ENCODE measurements at places on chromosomes 7 and 10.

- no peak for DNase-seq
These were observed 34.6 kb downstream of the PLXNA4 start for GRCh38 chr7:132541656-132542055.

DNA sequence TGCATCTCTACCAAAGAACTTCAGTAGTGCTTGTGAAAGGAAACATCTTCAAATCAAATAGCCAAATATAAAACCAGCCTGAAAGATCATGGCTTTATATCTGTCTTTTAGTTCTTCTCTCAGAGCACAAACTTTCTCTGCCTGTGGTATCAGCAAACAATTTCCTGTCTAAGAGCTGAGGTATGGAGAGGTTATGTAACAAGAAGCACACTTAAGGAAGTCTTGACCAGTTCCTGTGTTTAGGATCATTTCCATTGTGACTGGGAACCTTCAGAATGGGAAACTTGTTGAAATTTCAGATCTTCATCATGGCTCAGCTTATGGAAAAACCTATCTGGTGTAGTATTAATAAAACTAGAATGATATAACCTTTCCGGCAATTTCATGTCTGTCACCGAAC, 148.8 kb downstream of the MBL2 start:
- no peak for DNase-seq

DNA sequence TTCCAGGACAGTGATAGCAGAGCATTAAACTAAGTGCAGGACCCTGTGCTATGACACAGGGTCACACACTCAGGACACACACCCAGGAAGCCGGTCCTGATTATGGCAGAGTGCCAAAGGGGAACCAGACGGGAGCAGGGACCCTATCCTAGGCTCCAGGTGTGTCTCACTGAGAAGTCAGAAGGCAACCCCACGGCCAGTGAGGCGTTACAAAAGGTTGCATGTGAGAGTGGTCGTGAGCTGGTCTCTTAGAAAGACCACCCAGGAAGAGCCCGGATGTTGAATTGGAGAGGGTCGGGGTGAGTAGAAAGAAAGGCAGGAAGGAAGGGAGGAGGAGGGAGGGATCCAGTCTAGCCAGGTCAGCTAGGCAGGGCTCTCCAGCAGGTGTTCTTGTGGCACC, 31.0 kb downstream of the FRMPD2 start:
- no peak for DNase-seq

- no peak for DNase-seq
These were observed 287.9 kb upstream of the PODXL start for GRCh38 chr7:131844369-131844768.

DNA sequence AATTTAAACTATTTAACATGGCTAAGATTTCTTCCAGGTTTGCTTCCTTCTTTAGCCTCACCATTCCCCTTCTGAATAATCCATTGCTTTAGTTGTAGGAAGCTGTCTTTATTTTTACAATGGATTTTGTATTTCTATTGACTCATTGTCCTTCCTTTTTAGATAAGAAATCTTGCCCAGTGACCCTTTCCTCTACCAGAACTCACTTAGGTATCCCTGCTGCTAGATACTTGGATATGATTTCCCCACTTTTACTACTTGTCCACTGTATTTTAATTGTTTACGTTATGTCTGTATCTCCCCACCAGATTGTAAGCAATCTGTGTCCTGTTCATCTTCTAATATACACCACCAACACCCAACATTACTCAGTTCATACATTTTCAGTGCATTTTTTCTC, 47.7 kb upstream of the MDFIC start:
- no peak for DNase-seq

DNA sequence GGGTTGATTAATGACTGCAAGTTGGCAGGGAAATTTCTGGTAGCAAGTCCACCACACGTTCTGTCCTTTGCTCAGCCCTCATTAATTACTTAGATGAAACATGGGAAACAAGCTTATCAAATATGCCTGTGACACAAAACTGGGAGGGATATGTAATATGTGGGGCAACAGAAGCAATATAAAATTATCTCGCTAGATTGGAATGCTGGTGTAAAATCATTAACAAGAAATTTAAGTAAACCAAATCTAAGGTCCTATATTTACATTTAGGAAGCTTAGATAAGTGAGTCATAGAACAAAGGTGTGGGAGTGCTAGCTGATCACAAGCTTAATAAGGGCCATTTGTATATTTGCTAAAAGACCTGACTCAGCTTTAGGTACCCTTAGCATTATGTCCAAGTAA, 23.5 kb downstream of the TRPV5 start:
- DNase-seq, result no peak

- DNase-seq, result peak; percentile 50
These were observed 256.7 kb downstream of the AGMO start for GRCh38 chr7:15305002-15305600.

DNA sequence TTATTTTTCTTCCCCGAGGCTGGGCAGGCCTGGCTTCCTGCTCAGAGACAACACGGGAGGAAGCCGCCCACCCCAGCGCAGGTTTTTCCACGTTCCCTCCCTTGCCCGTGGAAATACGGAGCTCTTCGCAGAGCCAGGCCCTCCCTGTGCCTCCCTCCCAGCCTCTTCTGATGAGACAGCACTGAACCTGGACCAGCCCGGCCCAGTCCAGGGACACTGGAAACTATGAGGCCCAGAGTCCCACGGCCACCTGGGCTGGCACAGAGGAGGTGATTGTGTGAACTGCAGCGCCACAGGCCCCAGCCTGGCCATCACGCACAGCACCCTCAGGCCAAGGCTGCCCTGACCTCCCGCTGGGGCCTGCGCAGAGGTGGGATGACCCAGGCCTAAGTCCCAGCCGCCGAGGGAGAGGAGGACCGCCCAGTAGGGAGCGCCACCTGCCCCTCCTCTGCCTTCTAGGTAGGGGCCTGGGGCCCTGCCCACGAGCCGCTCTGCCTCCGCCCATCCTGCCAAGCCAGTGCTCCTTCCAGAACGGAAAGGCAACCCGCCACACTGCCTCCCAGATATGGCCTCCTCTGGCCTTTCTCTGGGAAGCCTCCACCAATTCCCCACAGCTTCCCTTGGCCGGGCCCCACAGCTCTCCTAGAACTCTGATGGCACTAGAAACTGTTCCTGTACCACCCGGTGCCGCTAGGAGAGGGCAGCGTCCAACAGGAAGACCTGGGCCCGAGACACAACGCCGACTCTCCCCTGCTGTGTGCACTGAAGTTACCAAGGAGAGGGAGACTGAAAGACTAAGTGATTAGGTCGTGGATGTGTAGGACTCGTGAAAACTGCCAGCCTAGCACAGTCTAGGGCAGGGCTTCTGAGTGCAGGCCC, 57.2 kb downstream of the PROSER2 start:
- no peak for DNase-seq

DNA sequence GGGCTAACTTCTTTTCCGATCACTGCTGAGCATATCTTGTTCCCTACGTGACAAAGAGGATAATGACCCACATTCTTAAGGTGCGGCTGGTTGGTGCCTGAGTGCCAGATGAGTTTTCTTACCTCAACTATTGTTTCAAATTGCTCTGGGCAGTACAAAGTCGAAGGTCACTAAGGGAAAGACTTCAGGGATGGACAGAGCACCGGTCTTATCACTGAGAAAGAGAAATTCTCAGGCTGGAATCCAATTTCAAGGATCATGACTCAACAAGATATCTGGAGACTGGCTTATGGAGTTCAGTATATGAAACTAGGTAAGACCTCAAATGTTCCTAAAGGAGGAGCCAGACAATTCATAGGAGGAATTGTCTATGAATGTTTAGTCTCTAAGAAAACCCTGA, 780.3 kb downstream of the SUGCT start:
- no peak for DNase-seq

DNA sequence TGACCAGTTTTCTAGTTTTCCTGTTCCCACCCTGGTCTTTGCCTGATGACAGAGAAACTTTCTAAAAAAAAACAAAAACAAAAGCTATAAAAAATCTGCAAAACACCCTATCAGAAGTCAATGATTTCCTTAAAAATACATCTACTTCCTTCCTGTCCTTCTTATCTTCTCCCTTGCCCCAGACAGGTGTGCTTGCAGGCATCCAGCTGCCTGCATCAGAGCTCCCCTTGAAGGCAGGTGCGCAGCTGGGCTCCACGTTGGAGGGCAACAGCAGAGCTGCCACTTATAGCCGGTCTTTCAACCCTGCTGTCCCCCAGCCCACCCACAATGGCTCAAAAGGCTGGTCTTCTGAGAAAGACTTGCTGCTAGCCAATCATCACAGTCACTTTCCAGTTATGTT, 29.8 kb downstream of the UBE2D4 start:
- DNase-seq, result no peak

DNA sequence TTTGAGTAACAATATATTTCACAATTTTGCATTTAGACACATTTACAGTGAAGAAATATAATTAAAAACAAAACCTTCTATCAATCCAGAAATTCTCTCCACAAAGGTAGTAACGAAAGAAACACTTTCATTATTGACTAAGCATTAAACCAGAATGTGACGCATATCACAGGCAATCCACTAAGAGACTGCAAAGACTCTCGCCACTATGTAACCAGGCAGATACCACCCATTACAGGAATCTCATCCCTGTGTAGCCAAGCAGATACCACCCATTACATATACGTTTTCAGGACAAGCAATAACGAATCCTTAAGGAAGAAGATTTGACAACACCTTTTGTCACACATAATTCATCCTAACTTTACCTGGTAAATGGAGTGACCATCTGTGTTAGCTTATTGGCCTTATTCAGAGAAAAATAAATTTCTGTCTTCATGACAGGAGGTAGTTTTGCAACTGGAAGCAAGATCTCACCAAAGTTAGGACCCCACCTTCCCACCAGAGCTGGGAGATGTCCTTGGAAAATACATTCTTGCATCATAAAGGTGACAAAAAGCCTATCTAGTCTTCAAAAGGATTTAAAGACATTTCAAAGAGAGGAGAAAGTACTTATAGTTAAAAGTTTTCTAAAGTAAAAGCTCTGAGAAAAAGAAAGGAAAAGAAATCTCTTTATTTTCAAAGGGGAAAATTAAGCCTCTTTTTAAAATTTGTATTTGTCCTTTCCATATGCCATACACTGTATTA, 30.8 kb downstream of the LRRC17 start:
- DNase-seq, result no peak

DNA sequence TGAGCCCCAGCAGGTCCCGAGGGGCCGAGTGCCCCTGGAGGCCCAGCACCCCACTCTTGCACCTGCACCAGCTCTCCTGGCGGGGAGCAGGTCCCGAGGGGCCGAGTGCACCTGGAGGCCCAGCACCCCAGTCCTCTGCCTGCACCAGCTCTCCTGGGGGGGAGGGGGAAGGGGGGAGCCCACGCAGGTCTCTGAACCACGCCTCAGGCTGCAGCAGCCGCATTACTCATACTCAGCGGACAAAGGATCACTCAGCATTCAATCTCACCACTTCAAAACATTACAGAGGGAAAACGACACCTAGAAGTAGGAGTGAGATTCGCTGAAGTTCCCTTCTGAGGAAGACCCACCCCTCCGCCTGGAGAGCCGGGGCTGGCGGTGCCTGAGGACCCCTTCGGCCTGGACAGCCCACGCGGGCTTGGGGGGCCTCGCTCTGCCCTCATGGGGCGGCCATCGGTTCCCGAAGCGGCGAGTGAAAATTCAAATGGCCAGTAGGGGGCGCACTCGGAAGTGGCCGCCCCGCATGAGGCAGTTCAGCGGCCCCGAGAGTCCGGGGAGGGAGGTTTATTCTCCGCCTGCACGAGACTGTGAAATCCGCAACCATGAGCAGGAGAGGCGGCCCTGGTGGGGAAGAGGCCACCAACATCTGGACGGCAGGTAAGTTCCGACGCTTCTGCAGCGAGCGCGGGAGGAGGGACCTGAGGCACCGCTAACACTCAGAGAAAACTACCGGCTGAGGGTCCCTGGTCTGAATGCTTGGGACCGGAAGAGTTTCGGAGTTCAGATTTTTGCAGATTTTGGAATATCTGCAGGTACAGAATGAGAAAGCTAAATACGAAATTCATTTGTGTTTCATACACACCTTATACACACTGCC, 1.1 kb upstream of the GPER1 start:
- DNase-seq, result peak; percentile 93

DNA sequence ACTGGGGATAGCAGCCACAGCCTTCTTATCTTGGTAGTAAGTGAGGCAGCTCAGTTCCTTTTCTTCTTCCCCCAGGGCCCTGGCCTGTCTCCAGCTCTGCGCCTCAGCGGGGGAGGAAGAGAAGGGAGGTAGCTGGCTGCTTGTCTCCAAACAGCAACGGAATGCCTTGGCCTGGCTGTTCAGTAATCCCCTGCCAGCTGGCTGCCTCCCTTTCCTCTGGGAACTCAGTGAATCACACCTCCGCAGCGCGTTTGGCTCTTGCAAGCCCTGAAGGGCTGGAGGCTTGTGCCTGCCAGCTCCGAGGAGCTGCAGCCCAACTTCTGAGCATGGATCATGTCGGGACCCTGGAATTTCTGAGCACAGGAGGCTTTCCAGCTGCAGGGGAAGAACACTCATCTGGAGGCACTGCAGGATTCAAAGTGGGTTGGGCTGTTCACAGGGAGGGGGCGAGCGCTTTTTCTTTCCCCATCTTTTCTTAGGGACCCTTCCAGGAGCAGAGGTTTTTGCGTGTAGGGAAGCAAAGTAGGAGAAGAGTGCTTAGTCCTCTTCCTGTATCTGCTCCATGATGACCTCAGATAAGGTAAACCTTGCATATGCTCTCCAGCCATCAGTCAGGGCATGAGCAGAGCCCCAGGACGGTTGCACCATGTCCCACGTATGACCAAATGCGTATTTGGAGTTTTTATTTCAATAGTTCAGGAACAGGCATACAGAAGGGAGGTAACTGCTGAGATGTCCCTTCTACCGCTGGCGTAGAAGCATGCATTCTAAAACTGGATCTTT, 253.2 kb upstream of the INHBA start:
- DNase-seq, result peak; percentile 97

GRCh38 chr10:115606741-115607140, 513.6 kb downstream of the ATRNL1 start:
- DNase-seq, result no peak

GRCh38 chr10:104043854-104044253, 41.8 kb downstream of the COL17A1 start:
- no peak for DNase-seq

DNA sequence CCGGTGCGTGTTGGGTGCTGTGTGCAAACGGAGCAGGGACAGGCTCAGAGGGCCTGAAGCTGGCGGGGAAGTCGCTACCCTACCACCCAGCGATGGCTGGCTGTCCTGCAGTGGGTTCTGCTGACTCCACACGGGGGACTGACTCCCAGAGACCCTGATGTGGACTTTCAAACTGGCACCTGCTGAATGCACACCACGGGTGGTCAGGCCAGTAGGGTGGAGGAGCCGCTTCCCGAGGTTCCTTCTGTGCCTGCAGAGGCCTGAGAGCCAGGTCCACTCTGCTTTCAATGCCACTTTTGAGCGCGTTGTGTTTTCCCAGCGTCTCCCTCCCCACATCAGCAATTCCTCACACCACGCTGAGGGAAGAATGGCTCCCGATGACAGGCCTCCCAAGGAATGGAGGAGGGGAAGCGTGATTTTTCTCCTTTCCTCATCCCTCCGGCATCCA, 135.3 kb downstream of the ADARB2 start:
- no peak for DNase-seq

- DNase-seq, result peak; percentile 95
These were observed 144.5 kb downstream of the RNF216 start for GRCh38 chr7:5636914-5637313.

DNA sequence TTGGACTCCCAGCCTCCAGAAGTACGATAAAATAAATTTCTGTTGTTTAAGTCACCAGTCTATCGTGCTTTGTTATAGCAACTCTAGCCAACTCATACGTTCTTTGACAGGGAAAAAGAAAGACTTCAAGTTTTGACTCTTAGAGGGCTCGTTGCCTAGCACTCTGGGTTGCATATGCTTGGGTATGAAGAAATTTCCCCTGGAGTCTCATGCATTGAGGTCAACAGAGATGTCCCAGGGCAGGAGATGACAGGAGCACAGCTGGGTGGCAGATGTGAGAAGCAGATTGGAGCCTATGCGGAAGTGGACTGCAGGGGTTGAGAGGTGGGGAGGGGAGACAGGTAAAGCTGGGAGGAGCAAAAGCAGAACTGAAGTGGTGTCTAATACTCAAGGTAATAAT, 63.3 kb upstream of the JAZF1 start:
- DNase-seq, result no peak

All from GM03348 (cell line).